ENCODE measurements at places on chromosomes 3 and 15. TPM values are rescaled to one million over a fixed set of nuclear protein-coding genes. Genes with fewer than 3 reads are reported as not detected.

Gene UROC1
- not detected for polyA plus RNA-seq

Gene CERS3
- polyA plus RNA-seq: 14.3 TPM

DNA sequence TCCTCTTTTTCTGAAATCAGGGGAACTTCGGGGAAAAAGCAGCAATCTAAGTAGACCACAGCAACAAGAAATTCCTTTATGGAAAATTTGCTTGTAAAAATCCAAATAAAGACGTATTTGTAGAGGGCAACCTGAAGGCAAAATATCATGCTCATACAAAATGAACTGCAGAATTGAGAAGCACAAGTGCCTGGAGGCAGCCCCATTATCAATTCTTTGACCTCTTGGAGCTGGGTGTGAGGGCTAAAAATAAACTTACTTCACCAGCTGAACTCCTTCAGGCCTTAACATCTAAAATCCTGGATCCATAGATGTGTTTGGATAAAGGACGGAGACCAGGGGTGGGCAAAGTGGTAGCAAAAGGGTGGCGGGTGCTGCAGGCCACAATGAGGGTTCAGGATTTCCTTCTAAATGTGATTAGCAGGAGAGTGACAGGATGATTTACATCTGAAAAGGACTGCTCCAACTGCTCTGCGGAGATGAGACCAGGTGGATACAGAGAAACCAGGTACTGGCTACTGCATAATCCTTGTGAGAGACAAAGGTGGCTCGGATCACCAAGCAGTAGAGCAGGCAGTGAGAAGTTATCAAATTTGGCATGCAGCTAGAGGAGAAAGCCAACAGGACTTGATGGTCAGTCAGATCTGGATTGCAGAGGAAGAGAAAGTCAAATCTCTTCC lies 81.7 kb upstream of the TJP1 start:
- no peak for DNase-seq

- DNase-seq: no peak
These were observed 3.1 kb downstream of the C3orf38 start for GRCh38 chr3:88152841-88153240.

GRCh38 chr15:74955796-74956647 lies 550 bp downstream of the RPP25 start:
- peak; percentile 55 for DNase-seq

All from foreskin keratinocyte (primary cell).